ENCODE measurements at places on chromosomes 6 and 20.

- no peak for DNase-seq
Measured at GRCh38 chr6:148239801-148240460, 102.7 kb upstream of the SASH1 start.

- peak; percentile 80 for DNase-seq
Measured at GRCh38 chr20:53922901-53923314, 147.5 kb downstream of the BCAS1 start.

- no peak for DNase-seq
Measured at GRCh38 chr6:145802141-145802540, 12.5 kb downstream of the FBXO30 start.

GRCh38 chr6:16658348-16659034, 102.8 kb downstream of the ATXN1 start:
- peak; percentile 71 for DNase-seq

DNA sequence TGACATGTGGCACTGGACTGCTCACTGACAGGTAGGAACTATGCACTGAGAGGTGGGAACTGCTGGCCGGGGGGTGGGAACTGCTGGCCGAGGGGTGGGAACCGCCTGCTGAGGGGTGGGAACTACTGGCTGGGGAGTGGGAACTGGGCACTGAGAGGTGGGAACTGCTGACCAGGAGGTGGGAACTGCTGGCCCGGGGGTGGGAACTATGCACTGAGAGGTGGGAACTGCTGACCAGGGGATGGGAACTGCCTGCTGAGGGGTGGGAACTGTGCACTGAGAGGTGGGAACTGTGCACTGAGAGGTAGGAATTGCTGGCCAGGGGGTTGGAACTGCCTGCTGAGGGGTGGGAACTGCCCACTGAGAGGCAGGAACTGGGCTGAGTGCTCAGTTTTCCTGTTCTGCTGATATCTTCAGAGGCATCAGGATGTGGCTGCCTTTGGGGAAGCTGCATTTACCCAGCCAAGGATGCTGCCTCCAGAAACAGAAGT, 90.2 kb downstream of the THBS2 start:
- DNase-seq = peak; percentile 25

- DNase-seq = no peak
Measured at GRCh38 chr6:128241216-128241615, 279.2 kb downstream of the PTPRK start.

Data from suppressor macrophage (primary cell).